Type B pancreatic cell (in vitro differentiated cells): ENCODE measurements at places on chromosomes 7 and 10.

DNA sequence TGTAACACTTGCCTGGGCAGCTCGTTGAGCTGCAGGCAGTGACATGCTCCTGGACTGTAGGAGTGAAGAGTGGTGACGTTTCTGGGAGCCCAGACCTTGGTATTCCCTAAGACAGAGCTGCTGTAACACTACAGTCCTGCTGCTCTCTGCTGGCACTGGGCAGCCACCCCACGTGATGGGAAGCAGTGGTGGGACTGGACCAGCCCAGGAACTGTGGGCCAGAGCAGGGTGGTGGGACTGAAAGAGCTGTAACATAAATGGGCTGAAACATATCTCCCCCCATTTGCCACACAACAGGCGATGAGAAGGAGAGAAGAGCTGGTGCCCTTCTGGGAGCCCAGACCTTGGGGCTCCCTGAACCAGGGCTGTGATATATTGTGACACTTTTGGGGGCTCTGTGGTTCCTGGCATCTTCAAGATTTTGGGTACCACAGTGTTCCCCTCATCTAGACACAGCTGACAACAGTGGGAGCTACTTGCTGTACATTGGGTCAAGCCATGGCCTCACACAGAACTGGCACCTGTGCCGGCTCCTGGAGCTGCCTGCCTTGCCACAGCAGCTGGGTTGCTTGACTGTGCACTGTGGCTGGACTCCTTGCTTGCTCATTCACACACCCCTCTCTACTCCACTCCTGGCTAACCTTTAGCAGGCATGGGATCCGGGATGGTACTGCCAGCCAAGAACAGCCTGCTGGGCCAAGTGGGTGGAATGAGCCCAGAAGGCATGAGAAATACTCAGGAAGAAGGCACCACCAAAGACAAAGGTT, 161.3 kb upstream of the PCDH15 start:
- no peak for DNase-seq

DNA sequence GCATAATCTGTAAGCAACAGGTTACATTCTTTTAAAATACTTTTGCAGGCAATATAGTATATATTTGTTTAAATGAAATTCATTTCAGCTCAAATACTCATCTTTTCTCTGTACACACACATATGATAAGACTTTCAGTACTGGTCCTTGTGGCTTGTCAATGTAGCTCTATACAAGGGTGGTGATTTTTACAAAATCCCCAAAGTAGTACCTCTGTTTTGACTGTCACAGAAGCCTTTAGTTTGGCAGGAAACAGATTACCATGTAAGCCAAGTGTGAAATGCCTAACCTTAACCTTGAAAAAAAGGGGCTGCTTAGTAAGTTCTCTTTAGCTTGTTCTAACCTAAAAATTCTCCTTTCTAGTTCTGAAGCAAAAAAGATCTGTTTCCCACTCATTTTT, 87.9 kb downstream of the KCND2 start:
- no peak for DNase-seq

GRCh38 chr7:134806197-134806596, 26.8 kb downstream of the CALD1 start:
- DNase-seq = no peak

- no peak for DNase-seq
Measured at GRCh38 chr10:14380746-14381145, 50.0 kb upstream of the FRMD4A start.
